ENCODE measurements at places on chromosomes 13 and 19. TPM values are rescaled to one million over a fixed set of nuclear protein-coding genes. Genes with fewer than 3 reads are reported as not detected.

DNA sequence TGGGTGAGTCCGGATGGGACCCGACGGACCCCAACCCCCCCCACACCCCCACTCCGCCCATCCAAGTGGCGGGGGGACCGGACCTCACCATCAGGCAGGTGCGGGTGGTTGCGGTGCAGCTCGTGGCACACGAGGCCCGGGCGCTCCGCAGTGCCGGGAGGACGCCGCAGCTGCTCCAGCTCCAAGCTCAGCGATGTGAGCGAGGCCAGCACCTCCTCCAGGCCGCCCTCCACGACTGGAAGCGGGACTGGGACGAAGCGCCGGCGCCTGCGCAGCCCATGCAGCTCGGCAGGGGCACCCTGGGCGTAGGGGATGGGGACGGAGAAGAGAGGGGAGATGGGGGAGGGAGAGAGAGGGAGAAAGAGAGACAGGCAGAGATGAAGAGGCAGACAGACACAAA lies 30.1 kb upstream of the OLFM2 start:
- DNase-seq: peak; percentile 54
- H3K4me1 ChIP-seq: no peaks in the 10 kb centered on the region
- H3K36me3 ChIP-seq: no peaks in the 10 kb centered on the region
- no peak overlapping the region for H3K4me3 ChIP-seq
- no peak overlapping the region for H3K27ac ChIP-seq

GRCh38 chr19:45152504-45153338 lies 8.1 kb downstream of the NKPD1 start:
- peaks cover 17% of the 10 kb centered on the region for H3K4me1 ChIP-seq
- no peak overlapping the region for H3K4me3 ChIP-seq
- no peaks in the 10 kb centered on the region for H3K36me3 ChIP-seq
- DNase-seq: peak; percentile 80
- no peak overlapping the region for H3K27ac ChIP-seq

DNA sequence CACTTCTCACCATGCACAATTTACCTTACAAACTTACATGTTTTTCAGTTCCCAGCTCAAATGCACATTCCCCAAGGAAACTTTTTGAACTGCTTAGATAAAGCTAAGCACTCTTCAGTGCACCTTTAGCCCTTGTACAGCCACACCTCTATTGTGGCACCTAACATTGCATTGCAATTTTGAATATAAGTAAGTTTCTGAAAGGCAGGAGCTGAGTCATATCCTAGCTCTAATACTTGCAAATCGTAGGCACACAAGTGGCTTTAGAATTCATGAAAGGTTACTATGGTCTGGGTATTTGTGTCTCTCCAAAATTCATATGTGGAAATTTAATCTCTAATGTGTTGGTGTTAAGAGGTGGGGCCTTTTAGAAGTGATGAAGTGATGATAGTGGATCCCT lies 4.9 kb upstream of the ESD start:
- DNase-seq: no peak
- H3K36me3 ChIP-seq: no peaks in the 10 kb centered on the region
- H3K4me1 ChIP-seq: peaks cover 3% of the 10 kb centered on the region
- H3K27me3 ChIP-seq: no peaks in the 10 kb centered on the region
- no peak overlapping the region for H3K27ac ChIP-seq

DNA sequence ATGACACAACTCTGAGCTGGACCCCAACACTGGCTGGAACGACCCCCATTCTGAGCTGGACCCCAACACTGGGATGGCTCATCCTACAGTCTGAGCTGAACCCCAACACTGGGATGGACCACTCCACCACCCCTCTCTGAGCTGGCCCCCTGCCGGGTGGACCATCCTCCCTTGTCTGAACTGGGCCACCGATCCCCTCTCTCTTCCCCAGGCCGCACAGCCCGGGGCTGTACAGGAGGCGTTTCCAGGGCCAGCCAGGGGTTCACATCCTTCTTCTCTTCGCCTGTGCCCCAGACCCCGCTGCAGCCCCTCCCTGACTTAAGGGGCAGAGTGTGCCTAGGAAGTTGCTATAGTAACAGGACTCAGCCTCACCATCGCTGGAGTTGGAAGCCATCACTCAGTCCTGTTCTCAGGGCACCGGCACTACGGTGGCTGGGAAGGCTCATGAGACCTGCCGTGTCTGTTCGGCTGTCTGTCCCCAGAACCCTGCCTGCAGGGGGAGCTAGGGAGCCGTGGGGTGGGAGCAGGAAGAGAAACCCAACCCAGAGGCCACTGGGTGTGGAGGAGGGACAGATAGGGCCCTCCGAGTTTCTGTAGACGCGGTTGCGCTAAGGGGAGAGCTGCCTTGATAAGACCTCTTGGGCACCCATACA lies 3.7 kb downstream of the PRKACA start:
- no peaks in the 10 kb centered on the region for H3K36me3 ChIP-seq
- DNase-seq: no peak
- H3K4me3 ChIP-seq: no peak overlapping the region
- peaks cover 11% of the 10 kb centered on the region for H3K4me1 ChIP-seq
- H3K27ac ChIP-seq: no peak overlapping the region

DNA sequence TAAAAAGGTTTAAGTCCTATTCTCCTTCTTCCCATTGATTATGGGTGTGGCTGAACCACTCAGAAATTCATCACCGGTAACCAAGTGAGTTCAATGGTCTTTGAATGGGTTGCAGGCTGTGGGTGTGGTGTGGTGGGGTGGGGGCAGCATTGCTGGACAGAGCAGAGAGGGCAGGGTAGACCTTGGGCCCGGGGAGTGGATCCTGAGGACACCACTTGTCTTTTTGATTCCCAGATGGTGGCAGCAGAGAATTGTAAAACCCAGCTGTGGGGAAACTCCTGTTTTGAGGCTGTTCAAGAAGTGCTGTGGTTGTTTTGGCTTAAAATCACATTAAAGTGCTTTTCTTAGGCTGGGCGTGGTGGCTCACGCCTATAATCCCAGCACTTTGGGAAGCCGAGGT lies 45.8 kb upstream of the RGCC start:
- H3K4me1 ChIP-seq: no peaks in the 10 kb centered on the region
- H3K27ac ChIP-seq: no peak overlapping the region
- H3K27me3 ChIP-seq: no peaks in the 10 kb centered on the region
- no peak overlapping the region for H3K4me3 ChIP-seq
- H3K36me3 ChIP-seq: no peaks in the 10 kb centered on the region

Gene C19orf85
- polyA plus RNA-seq: not detected

Gene HNRNPM
- 205 TPM for polyA plus RNA-seq

Gene C1QTNF9
- polyA plus RNA-seq: not detected

Gene BCAM
- 9.7 TPM for polyA plus RNA-seq
